ENCODE measurements at places on chromosomes 16 and 17.
A peak's percentile ranks its signal among the peaks of the same experiment; 100 is the strongest.

DNA sequence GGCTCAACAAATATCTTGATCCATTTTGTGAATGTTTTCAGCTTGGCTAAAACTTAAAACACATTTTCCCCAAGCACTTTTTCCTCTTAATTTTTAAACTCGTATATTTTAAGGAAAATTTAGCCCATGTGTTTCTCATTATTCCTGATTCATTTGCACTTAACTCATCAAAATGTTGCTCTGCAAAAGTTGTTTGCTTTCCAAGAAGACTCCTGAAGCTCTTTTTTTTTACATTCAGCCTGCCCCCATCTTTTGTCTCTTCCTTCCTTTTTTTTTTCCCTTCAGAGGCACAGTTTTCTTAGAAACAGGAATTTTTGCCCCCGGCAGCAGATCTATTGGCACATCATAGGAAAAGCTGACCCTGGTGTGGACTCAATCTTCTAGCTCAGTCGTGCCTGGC is 155.0 kb upstream of the SALL1 start:
- DNase-seq: no peak

DNA sequence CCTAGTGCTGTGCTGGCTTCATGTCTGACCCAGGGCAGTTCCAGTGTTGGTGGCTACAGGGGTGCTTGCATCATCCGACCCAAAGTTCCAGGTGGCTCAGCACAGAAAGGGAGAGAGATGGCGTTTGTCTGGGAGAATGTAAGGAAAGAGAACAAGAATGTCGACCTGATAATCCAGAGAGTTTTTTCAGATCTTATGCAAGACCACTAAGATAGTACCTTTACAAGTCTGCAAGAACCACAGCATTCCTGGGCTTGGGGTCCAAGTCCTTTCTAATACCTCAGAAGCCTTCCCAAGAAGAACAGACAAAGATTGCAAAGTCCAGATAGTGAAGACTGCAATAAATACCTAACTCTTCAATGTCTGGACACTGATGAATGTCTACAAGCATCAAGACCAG is 363.0 kb upstream of the TOM1L1 start:
- DNase-seq: no peak

DNA sequence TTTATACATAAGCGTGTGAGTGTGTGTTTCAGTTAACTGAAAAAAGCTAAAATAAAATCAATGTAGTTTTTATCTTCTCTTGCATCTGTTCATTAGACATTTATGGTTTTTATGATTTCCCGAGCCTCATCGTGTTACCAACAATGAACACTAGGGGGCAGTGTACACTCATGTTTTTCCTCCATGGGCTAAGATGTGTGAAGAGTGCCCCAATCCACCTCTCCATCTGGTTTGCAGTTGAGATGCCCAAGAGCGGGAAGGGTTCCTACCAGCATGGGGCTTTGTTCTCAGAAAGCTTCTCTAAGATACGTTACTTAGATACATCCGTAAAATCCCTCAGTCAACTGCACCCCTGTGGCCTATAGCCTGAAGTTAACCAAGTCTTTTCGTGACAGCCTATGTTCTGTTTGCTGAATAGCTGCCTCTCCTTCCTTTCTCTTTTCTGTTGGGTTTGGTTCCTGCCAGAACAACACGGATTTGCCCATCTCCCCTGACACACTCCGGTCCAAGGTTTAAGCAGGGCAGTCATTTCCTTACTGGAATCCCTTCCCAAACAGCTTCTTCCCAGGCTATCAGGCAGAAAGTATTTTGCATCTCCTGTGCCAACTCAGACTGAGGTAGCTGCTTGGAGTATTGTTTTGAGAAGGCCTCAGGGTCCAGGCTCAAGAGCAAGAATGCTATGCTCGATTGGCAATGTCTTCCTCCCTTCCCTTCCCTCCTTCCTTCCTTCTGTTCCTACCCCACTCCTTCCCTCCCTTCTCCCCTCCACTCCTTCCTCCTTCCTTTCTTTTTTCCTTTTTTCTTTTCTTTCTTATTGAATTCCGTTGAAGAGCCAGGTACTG is 12.9 kb upstream of the ELAC2 start:
- DNase-seq: no peak

- DNase-seq: no peak
These were observed 117.7 kb upstream of the WSCD1 start for GRCh38 chr17:5952518-5952917.

DNA sequence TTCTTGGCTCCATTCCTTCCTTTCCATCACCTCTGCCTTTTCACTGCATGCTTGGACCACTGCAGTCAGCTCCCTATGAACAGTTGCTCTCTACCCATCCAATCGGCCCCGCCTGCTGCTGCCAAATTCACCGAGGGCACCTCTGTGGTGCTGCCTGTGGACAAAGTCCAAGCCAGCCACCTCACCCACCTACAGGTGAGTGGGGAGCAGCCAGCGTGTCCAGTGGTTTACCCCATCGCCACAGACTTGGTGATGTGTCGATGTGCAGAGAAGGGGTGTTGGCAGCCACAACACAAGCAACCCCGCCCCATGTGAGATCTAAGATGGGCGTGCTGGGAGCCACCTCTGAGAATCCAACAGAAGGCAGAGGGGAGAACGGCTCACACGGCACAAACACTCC is 43.7 kb upstream of the STH start:
- DNase-seq: no peak

- DNase-seq: no peak
These were observed 239.5 kb downstream of the GSG1L start for GRCh38 chr16:27824006-27824405.

GRCh38 chr17:33623841-33624240 is 330.7 kb upstream of the ASIC2 start:
- no peak for DNase-seq

DNA sequence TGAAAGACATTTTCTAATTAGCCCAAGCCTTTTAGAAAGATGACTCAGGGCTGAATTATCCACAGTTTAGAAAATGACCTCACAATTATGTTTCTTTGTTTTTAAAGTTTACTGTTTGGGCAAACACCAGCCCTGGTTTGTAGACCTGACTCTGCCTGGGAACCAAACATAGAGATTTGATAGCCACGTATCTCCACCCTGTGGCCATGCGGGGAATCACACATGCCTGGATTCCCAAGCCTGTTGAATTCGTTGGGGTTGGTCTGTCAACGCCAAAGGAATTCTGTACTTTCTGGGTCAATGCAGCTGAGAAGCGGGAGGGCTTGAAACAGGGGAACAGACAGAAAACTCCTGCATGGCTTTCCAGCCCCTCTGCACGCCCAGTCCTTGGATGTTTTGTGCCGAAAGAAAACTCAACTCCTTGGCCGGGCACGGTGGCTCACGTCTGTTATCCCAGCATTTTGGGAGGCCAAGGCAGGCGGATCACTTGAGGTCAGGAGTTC is 26.9 kb downstream of the CD300A start:
- peak; percentile 43 for DNase-seq

- no peak for DNase-seq
These were observed 37.1 kb downstream of the MRC2 start for GRCh38 chr17:62664336-62665120.

DNA sequence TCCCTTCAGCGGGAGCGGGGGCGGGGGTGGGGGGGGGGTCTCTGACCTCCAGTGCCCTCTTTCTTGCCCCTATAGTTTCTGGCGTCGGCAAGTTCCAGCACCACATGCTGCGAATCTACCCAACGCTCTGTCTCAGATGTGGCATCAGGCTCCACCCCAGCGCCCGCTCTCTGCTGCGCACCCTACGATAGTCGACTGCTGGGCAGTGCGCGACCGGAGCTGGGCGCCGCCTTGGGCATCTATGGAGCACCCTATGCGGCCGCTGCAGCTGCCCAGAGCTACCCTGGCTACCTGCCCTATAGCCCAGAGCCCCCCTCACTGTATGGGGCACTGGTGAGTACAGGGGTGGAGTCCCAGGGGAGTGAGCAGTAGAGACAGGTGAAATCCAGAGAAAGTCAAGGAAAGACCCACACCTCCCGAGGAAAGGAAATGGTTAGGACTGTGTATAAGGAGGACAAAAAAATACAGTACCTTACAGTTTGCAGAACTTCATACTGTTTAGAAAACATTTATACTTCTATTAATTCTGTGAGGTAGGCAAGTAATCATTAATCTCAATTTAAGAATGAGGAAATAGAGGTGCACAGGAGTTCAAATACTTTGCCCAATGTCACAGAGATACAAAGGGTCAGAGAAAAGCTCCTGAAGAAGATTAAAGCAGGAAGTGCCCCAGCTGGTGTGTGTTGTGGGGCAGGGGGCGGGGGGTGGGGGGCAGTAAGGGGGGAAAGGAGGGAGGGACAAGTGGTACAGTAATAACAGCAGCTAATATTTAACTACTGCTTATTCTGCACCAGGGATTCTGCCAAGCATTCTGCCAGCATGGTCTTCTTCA is 2.5 kb downstream of the IRX6 start:
- no peak for DNase-seq

GRCh38 chr16:49283376-49284049 is 1.9 kb upstream of the CBLN1 start:
- no peak for DNase-seq

- no peak for DNase-seq
These were observed 76.1 kb upstream of the SDK2 start for GRCh38 chr17:73720187-73720834.

- DNase-seq: no peak
These were observed 1.5 kb downstream of the LRRC3C start for GRCh38 chr17:39928858-39929645.

- no peak for DNase-seq
These were observed 41.2 kb downstream of the PRMT7 start for GRCh38 chr16:68351991-68352431.

- no peak for DNase-seq
These were observed 23.5 kb downstream of the TBX4 start for GRCh38 chr17:61475726-61476125.

GRCh38 chr16:54102888-54103866 is 183.4 kb downstream of the IRX3 start:
- no peak for DNase-seq

- no peak for DNase-seq
These were observed 2.4 kb downstream of the ABAT start for GRCh38 chr16:8676737-8677375.

- DNase-seq: no peak
These were observed 261 bp upstream of the B4GALNT2 start for GRCh38 chr17:49132317-49132698.

- DNase-seq: no peak
These were observed 3.3 kb downstream of the MARCHF10 start for GRCh38 chr17:62804822-62805221.

GRCh38 chr17:48215583-48216139 is 108.1 kb downstream of the SNX11 start:
- peak; percentile 57 for DNase-seq

GRCh38 chr17:77882481-77883212 is 75.9 kb upstream of the TNRC6C start:
- no peak for DNase-seq

GRCh38 chr17:68878226-68878885 is 76.8 kb downstream of the ABCA8 start:
- no peak for DNase-seq

GRCh38 chr17:37483311-37484039 is 6.2 kb upstream of the DUSP14 start:
- DNase-seq: no peak

DNA sequence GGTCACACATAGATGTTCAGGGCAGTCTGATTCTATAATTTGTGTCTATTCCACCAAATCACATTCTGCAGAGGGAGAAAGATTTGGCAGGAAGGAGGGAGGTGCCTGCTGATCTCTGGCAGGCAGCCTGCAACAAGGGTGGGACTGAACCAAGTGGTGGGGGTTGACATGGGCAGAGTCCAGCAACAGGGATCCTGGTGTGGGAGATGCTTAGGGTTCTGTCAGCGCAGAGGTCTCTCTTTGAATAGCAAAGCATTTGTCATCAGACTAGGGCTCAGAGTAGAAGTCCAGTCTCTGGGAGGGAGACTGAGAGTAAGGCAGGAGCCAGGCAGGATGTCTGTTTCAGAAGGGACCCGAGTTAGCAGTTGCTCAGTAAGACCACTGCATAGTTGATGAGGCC is 94.6 kb downstream of the UTP18 start:
- DNase-seq: no peak

GRCh38 chr17:56822725-56823124 is 11.0 kb downstream of the C17orf67 start:
- DNase-seq: no peak

- no peak for DNase-seq
These were observed 45.8 kb downstream of the VPS35L start for GRCh38 chr16:19601083-19601976.

GRCh38 chr17:45353043-45353442 is 36.2 kb upstream of the MAP3K14 start:
- DNase-seq: no peak

- DNase-seq: no peak
These were observed at the start of gene ZNF19 for GRCh38 chr16:71489122-71489521. TSS of gene ZNF19 (minus strand) at chr16:71489324. CDS start at chr16:71482114, 7,210 bp downstream.

DNA sequence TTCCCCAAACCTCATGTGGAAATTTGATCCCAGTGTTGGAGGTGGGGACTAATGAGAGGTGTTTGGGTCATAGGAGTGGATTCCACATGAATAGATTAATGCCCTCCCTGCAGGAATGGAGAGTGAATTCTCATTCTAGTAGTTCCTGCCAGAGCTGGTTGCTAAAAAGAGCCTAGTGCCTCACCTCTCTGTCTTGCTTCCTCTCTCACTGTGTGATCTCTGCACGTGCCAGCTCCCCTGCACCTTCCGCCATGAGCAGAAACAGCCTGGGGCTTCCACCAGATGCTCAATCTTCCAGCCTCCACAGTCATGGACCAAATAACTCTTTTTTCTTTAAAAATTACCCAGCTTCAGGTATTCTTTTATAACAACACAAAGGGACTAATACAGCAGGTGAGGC is 72.9 kb upstream of the CLEC3A start:
- no peak for DNase-seq

DNA sequence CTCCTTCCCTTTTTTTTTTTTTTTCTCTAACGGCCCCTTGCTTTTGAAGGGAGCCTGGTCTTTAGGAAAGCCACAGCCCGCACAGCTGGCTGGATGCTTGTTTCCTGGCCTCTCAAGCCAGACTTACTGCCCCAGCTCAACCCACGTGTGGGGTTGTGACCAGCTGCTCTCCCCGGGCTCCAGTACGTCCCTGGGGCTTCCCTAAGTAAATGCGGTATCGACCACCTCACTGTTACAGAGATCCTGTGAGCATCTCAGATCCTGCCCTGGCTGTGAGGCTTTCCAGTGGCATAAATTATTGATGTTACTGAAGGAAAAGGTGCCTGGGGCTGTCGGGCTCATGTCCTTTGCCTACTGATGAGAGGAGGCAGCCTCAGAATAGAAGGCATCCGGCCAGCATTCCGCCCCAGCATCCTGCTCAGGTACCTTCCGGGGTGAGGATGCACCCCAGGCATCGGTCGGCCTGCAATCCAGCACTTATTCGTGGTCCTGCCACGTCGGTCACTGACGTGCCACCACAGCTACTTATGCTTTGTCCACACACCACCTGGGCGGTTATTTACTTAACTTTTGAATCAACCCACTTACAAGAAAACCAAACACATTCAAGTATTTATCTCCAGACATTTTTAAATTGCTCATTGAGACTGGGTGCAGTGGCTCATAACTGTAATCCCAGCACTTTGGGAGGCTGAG is 9.6 kb downstream of the GPRC5B start:
- DNase-seq: no peak

GRCh38 chr16:53693320-53693719 is 10.3 kb downstream of the RPGRIP1L start:
- DNase-seq: no peak

All from NCI-H187 (cell line).